Kidney tubule cell (primary cell): ENCODE measurements at places on chromosomes 4 and X.
A peak's percentile ranks its signal among the peaks of the same experiment; 100 is the strongest.

- DNase-seq, result peak; percentile 29
Observed at GRCh38 chr4:126838941-126839679, 793.6 kb upstream of the INTU start.

GRCh38 chr4:100391863-100392262, 126.0 kb downstream of the EMCN start:
- DNase-seq, result peak; percentile 59

GRCh38 chrX:39158801-39159657, 357.8 kb downstream of the MID1IP1 start:
- DNase-seq, result peak; percentile 50

DNA sequence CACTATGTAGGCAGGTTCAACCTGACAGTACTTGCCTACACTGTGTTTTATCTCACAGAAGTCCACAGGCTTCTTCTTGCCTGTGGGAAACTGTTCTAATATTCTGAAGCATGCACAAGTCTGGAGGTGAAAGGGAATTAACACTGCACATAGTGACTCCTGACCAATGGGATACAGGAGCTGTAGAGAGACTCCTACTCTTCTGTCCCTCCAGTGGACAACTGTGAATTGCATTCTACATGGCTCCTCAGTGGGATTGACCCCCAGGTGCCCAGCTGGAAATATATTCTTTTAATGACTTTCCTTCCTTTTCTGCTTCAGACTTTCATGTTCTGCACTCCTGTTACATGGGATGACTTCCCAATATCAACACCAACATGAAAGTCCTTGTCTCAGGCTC, 8.2 kb upstream of the YIPF6 start:
- DNase-seq, result peak; percentile 36

DNA sequence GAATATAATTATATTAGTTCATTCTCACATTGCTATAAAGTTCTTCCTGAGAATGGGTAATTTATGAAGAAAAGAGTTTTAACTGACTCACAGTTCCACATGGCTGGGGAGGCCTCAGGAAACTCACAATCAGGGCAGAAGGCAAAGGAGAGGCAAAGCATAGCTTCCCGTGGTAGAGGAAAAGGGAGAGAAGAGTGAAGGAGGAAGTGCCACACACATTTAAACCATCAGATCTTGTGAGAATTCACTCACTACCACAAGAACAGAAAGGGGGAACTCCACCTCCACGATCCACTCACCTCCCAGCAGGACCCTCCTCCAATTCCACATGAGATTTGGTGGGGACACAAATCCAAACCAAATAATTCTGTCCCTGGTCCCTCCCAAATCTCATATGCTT, 773.4 kb upstream of the INTU start:
- peak; percentile 52 for DNase-seq

- peak; percentile 21 for DNase-seq
Observed at GRCh38 chr4:52868133-52868532, 6.0 kb downstream of the RASL11B start.

- peak; percentile 42 for DNase-seq
Observed at GRCh38 chrX:44974451-44974850, 101.5 kb downstream of the KDM6A start.

DNA sequence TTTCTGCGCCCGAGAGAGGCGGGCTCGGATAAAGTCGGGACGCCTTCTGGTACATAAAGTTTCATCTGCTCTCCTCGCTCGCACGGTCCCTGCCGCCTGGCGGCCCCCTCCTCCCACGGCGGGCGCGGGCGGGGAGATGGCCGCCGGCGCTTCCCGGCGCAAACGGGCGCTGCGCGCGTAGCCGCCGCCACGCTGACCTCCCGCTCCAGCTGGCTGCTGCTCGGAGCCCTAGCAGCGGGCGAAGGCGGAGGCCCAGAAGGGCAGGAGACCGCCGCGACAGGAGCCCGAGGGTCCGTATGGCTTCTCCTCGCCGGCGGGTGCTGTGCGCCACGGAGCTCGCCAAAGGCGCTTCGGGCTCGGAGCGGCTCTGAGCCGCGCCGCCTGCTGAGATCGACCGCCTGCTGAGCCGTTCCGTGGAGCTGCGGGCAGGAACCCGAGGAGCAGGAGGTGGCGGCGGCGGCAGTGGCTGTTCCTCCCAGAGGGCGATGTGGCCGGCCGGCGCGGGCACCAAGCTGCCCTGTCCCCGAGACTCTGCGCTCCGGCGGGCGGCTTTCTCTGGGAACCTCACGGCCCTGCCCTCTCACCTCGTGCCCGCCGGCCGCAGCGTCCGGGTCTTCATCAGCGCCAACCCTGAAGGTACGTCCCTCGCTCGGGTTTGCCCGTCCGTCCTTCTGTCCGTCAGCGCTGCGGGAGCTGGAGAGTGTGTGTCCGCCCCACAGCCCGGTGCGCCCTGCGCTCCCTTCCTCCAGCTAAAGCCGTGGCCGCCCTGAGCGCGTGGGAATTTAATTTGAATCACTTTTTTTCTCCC, at the start of gene NWD2:
Gene NWD2, plus strand, starts transcription at position 161 of the 808 bp plus-strand sequence. Its CDS starts 325 bp downstream, at position 486.
- DNase-seq, result peak; percentile 21

GRCh38 chr4:176404621-176405020, 84.9 kb downstream of the SPCS3 start:
- peak; percentile 42 for DNase-seq

GRCh38 chr4:77805840-77806239, 13.3 kb downstream of the CNOT6L start:
- peak; percentile 43 for DNase-seq

DNA sequence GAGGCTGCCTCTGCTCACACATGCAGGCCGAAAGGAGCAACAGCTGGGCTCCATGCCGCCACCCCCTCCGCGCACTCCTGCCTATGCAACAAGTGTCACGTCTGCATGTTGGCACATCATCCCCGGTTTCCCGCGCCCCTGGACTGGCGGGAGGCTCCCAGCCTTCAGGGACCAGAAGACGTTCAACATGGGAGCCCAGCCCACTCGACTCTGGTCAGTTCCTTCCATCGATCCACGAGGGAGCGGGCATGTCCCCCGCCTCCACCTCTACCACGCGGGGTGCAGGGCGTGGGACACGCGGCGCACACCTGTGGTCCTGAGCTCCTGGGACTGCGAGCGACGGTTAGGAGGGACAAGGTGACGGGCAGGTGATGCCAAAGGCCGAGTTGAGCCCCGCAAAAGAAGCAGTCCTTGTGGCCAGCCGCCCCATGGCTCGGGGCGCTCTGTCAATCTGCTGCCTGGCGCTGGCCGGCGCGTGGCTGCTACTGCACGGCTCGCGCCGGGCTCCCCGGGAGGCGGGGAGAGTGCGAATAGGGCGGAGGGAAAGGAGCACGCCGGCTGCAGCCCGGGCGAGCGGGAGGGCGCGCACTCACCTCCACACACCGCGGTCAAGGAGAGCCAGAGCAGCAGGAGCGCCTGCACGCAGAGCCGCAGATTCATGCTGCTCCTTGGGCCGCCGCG, 645 bp downstream of the APLN start:
- DNase-seq, result peak; percentile 32

GRCh38 chrX:13151828-13152517, 107.6 kb upstream of the FAM9C start:
- no peak for DNase-seq

GRCh38 chr4:113106108-113106507, 56.7 kb downstream of the ANK2 start:
- peak; percentile 51 for DNase-seq

GRCh38 chr4:156186111-156186510, 232.4 kb upstream of the CTSO start:
- DNase-seq, result no peak

GRCh38 chrX:13223868-13224567, 95.8 kb downstream of the ATXN3L start:
- DNase-seq, result peak; percentile 96

DNA sequence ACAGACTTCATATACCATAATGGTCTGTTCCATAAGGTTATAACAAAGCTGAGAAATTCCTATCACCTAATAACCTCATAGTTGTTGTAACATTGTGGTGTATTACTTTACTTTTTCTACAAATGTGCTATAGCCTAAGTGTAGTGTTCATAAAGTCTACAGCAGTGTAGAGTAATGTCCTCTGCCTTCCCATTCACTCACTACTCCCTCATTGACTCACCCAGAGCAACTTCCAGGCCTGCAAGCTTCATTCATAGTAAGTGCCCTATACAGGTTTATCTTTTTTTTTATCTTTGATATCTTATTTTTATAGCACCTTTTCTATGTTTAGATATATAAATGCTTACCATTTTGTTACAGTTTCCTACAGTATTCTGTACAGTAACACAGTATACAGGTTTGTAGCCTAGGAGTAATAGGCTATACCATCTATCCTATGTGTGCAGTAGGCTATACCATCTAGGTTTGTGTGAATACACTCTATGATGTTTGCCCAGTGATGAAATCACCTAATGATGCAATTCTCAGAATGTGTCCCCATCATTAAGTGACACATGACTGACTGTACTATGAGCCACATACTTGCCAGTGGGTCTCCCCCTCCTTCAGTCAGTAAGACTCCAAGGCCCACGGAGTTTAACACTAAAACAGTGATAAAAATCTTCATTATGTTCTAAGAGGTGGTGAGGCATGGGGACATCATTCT, 299.9 kb downstream of the UNC5C start:
- DNase-seq, result peak; percentile 42

DNA sequence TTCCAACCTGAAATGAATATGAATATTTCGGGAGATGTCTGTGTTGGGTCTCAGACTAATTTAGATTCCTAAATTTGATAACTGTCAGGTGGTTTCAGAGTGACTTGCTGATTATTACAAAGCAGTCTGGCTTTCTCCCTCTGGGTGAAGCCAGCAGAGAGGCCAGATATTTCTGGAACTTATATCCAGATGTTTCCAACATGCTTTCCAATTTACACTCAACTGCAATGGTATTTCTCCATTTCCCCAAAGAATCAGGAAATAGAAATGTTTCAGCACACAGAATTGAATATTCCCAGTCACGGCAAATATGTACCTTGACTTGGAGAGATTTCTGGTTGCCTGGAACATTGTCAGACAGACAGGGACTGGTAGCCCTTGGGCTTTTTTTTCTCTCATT, 48.5 kb upstream of the EGFL6 start:
- DNase-seq, result no peak

- DNase-seq, result no peak
Observed at GRCh38 chrX:119755981-119756533, 2.3 kb upstream of the SOWAHD start.

- no peak for DNase-seq
Observed at GRCh38 chr4:112852601-112853000, 196.9 kb upstream of the ANK2 start.

- no peak for DNase-seq
Observed at GRCh38 chr4:73392936-73393335, 11.2 kb upstream of the ALB start.

- DNase-seq, result no peak
Observed at GRCh38 chr4:7933651-7934510, 5.8 kb downstream of the AFAP1 start.

GRCh38 chr4:81651243-81651899, 179.7 kb upstream of the RASGEF1B start:
- peak; percentile 82 for DNase-seq

DNA sequence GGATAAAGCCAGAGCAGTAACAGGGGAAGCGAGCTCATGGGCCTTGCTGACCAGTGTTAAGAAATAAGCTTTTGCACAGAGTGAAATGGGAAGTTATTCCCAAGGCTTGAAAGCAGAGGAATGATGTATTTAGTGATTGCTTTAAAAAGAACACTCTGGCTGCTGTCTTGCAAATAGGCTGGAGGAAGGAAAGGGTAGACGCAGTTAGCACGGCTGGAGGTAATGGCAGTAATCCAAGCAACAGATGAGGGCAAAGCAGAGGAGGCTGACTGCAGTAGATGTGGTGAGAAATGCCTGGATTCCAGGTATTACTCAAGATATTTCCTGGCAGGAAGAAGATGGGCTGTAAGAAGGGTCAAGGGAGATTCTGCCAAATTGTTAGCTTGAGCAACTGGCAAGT, 1342.3 kb upstream of the AGA start:
- no peak for DNase-seq

DNA sequence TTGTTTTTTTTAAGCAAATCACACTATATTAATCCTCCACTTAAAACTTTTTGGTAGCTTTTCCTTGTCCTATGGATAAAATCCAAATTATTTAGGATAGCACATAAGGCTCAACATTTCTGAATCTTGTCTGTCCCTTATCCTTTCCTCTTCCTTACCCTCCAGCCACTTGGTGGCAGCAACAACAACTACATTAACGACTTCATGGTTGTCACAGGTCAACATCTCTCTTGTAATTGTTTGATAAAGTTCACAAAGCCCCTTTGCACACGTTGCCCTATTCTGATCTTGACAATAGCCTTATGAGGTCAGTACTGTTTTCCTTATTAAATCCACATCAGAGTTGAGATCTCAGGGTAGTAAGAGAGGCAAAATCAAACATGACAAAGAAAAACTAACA, 269.0 kb upstream of the PABPC4L start:
- DNase-seq, result peak; percentile 64

GRCh38 chrX:41779030-41779564, 55.1 kb downstream of the GPR82 start:
- peak; percentile 79 for DNase-seq

DNA sequence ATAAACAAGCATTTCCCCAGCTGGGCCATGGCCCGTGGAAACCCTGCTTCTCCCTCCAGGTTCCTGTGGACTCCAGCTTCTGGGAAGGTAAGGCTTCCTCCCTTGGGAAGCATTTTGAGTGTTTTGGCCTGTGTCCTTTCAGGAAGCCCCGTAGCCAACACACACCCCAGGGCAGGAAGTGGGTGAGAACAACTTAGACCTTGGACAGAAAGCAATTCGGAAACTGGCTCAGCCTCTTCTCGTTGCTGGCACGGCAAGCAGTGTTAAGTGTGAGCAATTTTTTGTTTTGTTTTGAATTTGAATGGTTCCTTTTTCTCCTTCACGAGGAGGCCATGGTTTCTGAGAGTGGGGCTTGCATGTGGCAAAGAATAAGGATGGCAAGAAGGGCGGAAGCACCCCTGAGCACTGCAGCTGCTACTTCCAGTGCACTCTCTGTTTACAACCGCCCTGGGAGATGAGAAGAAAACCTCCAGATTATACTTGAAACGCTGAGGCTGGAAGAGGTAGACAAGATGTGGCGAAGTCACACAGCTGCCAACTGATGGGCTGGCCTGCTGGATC, 14.1 kb upstream of the CYTL1 start:
- no peak for DNase-seq

DNA sequence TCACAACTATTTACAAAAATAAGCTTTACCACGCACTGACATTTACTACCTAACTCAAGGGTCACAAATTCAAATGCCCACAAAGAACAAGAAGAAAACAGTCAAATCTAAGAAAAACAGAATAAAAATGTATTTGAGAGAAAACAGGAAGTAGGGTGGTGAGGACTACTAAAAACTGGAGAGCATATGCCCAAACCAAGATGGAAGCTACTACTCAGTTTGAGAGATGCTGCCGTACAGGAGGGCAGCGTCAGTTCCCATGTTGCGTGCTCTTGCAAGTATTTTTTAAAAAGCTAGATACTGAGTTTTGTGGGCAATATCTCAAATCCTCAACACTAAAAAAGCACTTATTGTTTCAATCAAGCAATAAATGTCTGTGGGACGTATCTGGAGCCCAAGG, 16.2 kb downstream of the HNRNPD start:
- no peak for DNase-seq
